ENCODE measurements at places on chromosomes 6 and 20.

GRCh38 chr20:17963114-17963897, 5.3 kb downstream of the SNX5 start:
- DNase-seq = no peak

DNA sequence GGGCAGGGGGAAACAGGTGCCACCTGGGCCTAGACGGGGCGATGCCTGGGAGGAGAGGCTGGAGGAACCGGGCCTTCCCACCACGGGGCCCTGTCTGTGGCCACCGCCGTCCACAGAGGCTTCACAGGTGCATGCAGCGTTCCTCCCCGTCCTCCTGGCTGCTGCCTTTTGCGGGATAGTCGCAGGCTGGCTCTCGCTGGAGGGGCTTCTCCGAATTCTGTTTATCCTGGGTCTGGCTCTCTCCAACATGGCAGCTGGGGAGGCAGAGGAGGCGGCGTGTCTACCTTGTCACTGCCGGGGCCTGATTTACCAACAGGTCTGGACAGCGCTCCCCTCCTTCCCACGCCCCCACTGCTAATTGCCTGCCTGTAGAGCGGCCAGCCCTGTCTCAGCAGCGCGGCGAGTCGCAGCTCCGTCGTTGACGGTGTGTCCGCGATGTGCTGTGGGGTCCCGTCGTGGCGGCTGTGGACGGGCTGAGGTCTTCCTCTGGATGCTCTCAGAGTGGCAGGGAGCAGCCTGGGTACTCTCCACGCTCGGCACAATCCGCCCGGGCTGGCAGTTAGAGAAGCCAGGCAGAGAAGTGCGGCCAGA, 262.9 kb downstream of the TAF4 start:
- no peak for DNase-seq

DNA sequence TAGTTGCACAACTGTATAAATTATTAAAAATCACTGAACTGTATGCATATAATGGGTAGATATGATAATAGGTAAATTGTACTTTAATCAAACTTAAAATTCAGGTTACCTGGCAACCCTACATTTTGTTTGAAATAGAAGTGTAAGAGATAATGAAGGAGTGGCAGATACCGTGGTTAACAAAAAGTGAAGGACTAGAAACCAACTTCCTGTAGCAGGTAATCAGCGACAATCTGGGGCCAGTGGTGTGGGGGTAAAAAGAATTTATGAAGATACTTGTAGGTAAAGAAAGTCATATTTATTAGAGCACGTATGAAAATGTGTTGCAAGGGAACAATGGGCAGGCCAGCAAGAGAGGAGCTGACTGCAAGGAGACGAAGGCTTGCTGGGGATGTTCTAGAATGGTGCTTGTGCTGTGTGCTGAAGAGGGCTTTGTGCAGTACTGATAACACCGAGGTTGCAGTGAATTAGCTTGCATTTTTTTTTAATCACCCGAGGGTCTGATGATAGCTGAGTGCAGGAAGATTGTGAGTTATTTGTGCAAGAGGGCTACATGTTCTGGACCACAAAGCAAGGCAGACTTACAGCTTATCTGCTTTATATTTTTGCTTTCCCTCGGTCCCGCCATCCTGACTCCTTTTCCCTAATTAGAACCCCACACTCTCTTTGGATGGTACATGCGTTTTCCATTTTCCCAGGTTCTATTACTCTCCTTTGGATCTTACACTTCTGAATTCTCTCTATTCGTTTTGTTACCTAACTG, 4.6 kb upstream of the ENPP1 start:
- no peak for DNase-seq

DNA sequence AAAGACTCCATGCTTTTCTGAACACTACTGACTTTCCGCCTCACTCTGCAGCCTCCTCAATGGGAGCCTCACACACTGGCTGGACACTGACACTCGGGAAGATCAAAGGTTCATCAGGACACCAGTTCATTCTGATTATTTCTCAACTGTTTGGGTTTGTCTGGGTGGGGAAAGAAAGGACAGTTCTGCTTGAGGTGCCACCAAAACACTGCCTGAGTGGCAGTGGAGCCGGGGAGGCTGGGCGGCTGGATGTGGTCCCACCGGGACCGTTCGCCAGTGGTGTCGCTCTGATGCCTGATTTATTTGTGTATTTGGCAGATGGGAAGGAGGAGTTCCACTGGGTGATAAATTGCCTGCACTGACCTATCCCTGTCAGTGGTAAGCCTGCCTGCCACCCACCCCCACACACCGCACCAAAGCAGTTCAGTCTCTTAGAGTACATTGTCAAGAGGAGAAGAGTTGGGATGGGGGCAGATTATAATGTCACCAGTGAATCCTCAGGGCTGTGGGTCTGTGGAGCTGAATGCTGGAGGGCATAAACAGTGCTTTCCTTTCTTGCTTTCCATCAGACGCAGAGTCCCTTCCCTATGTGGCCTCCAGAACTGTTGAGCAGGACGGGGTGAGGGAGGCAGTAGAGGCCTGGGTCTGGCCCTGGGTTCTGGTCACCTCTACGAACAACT, 49.8 kb downstream of the EDN1 start:
- DNase-seq = no peak

GRCh38 chr6:71621918-71622519, 264.3 kb upstream of the RIMS1 start:
- no peak for DNase-seq

DNA sequence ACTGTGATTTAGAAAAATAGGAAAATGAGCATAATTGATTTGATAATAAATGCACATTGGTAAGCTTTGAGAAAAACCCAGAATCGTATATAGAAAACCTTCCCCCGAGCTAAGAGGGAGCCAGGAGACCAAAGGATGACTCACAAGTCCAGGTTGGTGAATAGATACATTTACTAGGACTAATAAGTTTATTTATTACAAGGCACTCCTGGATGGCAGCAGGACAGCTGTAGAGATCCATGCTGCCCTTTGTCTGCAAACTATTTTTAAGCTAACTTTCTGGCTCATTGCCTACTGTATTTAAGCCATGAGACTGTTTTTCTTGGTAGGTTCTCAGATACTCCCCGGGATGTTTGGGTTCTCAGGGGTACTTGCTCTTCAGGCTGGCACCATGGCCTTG, 13.4 kb downstream of the CASP8AP2 start:
- DNase-seq = no peak

- no peak for DNase-seq
Observed at GRCh38 chr6:76330031-76330430, 257.6 kb upstream of the IMPG1 start.

DNA sequence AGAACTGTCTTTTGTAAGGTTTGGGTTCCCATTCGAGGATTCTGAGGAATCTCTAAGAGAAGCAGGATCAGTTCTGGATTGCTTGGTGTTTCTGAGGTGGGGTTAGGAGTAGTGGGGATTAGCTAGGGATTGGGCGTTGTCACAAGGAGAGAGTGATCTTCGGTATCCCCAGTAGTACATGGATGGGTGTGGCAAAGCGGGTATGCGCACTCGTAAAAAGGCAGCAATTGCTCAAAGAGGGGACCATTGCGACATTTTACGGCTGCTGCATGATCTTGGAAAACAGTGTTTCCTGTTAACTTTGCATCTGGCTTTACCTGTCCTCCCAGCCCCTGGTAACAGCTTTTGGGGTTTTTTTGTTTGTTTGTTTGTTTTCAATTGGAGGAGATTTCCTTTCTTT, 9.7 kb upstream of the ZSCAN9 start:
- DNase-seq = no peak

GRCh38 chr6:108655806-108656651, 95.3 kb downstream of the FOXO3 start:
- no peak for DNase-seq

DNA sequence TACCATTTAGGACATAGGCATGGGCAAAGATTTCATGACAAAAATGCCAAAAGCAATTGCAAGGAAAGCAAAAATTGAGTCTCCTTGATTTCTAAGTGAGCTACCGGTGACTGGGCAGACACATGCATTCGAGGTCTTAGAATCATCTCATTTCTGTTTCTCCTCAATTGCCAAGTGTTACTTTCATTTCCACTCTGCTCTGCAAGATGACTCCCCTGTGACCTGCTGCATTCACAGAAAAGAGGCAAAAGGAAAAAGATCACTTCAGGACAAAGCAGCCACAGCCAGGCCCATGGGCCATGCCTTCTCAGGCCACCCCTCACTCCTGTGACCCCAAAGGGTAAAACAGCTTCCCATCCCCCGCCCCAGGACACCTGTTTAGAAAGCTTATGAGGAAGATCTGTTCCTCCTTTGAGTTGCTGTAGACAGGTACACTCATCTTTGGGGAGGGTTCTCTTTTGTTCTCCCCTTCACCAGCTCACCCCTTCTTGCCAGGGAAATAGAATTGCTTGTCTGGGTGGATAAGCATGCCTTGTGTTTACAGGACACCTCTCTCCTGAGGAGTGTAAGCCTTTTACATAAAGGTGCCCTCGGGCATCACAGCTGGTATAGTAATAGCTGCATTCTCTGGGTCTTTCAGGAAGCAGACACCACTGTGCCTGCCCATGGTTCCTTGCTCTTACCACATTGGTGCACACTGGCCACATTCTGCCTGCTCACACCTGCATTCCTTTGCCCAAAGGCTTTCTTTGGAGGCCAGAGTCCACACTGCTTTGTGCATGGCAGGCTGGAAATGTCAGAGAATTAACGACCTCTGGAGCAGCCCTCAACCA, 105.0 kb downstream of the SLC24A3 start:
- DNase-seq = no peak

DNA sequence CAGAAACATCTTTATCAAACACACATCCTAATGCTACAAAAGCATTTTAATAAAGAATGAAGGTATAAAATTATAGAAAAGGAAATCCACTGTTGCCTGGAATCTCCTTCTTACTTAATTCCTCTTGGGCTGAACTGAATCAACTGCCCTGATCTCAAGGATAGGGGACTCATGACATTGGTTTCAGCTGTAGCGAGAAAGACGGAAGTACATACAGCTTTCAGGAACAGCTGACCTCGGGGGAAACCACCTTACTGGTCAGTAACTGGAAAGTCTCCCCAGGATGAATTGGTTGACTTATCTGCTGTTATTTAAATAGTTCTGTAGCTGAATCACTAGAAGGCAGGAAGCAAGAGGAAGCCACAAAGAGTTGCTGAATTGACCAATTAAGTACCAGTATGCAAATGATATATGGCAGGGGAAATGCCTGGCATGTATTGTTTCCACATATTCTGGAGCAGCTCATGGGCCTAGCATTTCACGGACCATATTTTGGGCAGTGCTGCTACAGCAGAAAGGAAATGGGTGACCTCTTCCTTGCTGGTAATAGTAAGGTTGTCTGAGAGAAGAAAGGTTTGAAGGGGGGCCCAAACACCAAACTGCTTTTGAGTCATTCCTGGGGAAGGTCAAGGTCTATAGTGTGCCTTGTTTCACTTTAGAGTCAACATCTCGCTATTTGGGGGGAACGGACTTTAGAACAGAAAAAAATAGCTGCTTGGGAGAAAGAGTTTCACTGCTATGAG, 43.7 kb upstream of the MAP7 start:
- DNase-seq = peak; percentile 62

DNA sequence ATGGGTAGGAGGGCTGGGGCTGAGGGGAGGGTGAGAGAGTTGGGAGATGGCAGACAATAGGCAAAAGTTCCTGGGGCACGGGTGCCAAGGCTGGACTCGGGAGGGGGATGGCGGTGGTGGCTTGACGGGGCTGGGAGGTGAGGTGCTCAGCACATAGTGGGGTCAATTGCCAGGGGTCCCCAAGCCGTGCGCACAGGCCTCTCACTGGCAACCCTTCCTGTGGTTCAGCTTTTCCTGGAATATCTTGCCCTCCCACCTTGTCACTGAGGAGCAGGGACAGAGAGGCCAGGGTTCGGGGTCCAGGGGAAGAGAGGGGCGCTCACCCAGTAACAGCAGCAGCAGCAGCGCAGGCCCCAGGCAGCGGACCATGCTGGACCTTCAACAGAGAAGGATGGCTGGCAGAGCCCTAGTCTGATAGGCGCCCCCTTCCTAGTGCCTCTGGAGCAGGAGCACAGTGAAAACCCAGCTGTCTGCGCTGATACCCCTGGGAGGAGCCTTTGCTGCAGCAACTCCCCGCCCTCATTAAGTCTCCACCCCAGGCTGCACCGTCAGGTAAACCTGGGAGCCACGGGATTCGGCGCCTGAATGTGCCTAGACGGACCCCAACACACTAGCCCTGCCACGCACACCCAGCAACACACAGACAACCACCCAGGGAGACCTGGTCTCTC, at the start of gene GFRA4:
Gene GFRA4 (minus strand): TSS at position 369 of the 671 bp plus-strand sequence. CDS start 0 bp downstream, at position 369.
- no peak for DNase-seq

DNA sequence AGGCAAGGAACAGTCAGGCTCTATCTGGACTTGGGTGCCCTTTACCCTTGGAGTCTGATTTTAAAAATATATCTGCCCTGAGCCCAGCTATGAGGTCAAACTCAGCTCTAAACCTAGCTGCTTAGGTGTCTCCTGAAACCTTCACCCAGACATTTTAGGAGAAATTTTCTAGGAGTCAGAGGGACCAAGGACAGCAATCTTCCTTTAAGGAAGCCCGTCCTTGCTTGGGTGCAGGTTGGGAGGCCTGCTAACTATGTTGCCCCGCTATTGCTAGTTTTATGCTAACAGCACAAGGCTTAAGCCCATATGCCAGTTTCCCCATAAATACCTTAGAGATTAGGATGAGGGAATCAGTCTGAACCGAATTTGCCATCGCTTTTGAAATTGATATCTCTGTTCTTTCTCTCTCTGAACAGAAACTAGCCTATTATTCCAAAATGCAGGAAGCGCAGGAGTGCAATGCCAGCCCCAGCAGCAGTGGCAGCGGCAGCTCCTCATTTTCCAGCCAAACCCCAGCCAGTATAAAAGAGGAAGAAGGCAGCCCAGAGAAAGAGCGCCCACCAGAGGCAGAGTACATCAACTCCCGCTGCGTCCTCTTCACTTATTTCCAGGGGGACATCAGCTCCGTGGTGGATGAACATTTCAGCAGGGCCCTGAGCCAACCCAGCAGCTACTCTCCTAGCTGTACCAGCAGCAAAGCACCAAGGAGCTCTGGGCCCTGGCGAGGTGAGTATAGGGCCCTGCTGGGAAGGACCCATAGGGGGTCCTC, 2.6 kb downstream of the VGLL2 start:
- no peak for DNase-seq

DNA sequence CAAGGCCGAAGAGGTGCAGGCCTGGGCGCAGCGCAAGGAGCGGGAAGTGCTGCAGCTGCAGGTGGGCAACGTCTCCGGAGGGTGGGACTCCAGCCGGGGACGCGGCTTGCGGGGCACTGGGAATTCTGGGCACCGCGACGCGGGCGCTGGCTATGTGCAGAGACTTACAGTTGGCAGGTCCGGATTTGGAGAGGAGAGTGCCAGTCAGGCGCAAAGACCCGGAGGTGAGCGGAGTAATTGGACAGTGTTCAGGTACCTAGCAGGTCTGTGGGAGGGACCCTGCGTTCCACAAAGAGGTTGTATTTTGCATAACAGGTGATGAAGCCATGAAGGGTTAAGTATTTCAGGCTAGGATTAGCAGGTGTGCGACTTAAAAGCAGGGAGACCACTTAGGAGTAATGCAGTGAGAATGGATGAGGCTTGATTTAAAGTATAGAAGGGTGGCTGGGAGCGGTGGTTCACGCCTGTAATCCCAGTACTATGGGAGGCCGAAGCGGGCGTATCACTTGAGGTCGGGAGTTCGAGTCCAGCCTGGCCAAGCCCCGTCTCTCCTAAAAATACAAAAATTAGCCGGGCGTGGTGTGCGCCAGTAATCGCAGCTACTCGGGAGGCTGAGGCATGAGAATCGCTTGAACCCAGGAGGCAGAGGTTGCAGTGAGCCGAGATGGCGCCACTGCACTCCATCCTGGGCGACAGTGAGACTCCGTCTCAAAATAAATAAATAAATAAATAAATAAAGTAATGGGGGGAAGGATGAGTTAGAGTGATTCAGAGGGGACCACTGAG, 1.0 kb downstream of the MRPS26 start:
- no peak for DNase-seq

GRCh38 chr6:149264629-149265028, 52.9 kb upstream of the TAB2 start:
- DNase-seq = peak; percentile 59
